ENCODE measurements at places on chromosomes 7 and 10.

DNA sequence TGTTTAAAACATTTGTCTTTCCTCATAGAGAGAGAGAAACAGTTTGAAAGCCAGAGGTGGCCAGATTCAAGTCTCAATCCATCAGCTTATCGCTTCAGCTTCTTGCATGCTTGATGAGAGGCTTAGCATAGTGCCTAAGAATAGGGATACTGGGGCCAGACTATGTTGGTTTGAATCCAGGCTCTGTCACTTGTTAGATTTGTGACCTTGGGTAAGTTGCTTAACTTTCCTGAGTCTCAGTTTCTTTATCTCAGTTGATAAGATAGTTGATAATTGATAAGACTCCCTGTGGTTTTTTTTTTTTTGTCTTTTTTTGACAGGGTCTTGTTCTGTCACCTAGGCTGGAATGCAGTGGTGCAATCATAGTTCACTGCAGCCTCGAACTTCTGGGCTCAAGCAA lies 12.1 kb upstream of the CDK6 start:
- DNase-seq: no peak

- DNase-seq: no peak
These were observed 149.1 kb downstream of the PTPN20 start for GRCh38 chr10:47060356-47060755.

DNA sequence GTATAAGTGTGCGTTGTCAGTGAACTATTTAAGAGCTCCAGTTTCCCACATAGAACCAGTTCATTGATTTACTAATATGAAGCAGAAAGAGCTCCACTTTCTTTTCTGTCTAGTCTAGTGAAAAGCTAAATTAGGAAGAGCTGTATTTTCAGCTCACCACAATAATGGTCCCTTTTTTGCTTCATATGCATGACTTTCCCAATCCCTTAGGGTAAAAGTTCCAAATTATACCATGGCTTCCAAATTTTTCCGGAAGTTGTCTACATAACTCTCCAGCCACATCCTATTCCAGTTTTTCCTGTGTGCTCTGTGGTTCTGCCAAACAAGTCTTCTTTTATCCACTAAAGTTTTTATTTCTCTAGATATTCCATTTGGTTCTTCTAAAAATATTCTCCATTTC lies 685.2 kb downstream of the REEP3 start:
- DNase-seq: no peak

DNA sequence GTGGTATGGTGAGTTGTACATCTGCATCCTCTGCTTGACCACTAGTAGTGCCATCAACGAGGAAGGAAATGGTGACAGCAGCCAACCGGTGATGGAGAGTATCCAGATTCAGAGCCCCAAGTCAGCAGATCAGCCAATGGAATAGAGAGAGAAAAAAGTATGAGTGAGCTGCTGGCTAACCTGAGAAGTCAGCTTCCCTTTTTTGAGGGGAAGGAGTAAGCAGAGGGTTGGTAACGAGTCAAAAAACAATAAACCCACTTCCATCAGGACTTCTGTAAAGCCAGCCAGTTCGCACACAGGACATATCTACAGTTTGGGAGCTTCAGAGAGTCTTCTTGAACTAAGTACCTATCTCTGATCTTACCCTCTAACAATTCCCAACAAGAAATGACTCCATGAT lies 8.9 kb downstream of the SLC25A28 start:
- DNase-seq: no peak
